ENCODE measurements at places on chromosomes 11 and 22.

- no peak for DNase-seq
These were observed 91.6 kb downstream of the DBX1 start for GRCh38 chr11:20068691-20069090.

- DNase-seq, result no peak
These were observed 2.5 kb downstream of the TSSC4 start for GRCh38 chr11:2402890-2403645.

DNA sequence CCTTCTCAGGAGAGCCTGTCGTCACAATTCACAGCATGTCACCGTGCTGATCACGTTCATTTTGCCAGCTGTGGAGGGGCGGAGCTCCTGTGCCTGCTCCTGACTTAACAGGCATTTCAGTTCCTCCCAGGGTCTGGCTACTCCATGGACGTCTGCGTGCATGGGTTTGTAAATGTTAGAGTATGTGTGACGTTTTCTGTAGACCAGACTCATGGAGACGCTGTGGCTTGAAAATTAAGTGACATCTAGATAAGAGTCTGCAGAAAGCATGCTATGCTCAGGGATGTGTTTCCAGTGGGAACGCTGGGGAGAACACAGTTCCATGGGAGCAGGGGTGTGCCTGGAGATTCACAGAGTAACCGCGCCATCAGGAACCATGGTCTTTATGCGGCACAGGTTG is 804.0 kb downstream of the TBC1D22A start:
- DNase-seq, result no peak

DNA sequence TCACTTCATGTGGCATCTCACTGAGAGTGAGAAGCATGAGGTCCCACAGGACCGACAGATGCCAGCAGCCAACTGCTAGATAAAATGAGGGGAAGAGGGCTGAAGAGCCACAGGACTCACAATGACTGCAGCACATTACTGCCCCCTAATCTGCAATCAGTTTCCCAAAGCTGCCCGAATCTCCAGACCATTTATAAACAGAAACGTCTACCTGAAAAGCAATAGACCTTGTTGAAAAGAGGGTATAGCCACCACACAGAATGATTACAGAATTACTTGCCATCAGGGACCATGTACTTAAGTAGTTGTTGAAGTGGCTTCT is 12.4 kb upstream of the TEF start:
- DNase-seq, result no peak

GRCh38 chr11:57764972-57765371 is 3.4 kb downstream of the CTNND1 start:
- no peak for DNase-seq

GRCh38 chr22:41857155-41857859 is 24.4 kb downstream of the SREBF2 start:
- no peak for DNase-seq

GRCh38 chr11:117171404-117172061 is 7.0 kb upstream of the SIDT2 start:
- DNase-seq, result no peak

DNA sequence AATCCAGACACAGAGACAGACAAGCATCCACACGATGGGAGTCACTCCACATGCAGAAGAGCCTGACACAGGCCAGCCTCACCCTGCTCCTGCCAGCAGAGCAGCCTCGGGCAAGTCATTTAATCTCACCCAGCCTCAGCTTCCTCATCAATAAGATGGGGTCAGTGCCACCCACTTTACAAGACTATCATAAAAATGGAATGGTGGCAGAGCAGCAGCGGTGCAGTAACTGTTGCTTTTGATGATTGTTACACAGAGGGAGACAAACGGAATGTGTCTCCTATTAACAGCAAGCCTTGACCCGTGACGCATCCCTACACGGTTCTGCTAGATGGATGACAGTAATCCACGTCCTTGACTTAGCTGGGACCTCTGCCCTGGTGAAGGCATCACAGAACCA is 26.0 kb upstream of the ARFGAP3 start:
- DNase-seq, result no peak

- DNase-seq, result no peak
These were observed 14.6 kb upstream of the MIAT start for GRCh38 chr22:26642465-26643417.

GRCh38 chr22:36301851-36302250 is 48.9 kb downstream of the APOL1 start:
- no peak for DNase-seq

GRCh38 chr11:10716543-10717259 is 23.1 kb upstream of the IRAG1 start:
- no peak for DNase-seq

DNA sequence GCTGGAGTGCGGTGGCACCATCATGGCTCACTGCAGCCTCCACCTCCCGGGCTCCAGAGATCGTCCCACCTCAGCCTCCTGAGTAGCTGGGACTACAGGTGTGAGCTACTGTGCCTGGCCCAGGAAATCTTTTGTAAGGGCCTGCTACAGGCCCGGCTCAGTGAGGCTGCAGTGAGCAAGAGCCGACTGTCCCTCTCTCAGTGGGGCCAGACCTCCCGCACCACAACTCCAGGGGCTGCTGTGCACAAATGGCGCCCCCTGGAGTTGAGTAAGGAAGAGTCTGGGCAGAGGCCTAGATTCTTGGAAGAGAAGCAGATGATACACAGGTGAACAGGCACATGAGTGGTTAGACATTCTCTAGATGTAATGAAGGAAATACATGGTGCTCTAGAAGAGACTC is 7.0 kb downstream of the SERHL2 start:
- DNase-seq, result no peak

GRCh38 chr22:48125416-48125815 is 1363.0 kb downstream of the TBC1D22A start:
- no peak for DNase-seq

GRCh38 chr11:57792870-57793269 is 31.3 kb downstream of the CTNND1 start:
- DNase-seq, result no peak

DNA sequence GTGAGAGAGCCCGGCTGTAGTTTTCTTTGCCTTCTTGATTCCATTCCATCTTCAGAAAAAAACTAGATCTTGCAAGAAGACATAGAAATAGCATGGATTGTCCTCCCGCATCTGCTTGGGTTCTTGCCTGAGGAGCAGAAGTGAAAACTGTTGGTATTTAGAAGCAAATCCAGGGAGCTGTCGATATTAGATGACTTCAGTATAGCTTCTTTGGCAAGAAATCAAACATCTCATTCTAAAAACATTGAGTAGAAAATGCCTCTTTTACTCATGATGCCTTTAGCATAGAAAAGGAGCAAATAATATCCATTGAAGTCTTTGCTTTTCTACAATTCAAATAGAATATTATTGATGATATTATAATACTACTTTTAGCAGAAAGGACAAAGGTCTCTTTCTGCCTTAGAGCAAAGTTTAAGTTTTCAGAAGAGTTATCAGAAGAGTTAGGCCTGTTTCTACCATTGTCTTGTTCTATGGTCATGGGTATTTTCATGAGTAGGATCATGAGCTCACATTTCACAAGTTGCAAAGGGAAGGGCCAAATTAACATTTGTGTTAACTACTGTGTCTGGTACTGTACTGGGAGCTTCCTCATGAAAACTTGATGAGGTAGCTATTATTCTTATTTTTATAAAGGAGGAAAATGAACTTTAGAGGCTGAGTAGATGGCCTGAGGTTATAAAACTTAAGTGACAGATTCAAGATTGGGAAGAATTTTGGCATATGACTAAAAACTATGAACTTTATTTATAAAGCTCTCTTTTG is 49.7 kb downstream of the EXT2 start:
- no peak for DNase-seq

DNA sequence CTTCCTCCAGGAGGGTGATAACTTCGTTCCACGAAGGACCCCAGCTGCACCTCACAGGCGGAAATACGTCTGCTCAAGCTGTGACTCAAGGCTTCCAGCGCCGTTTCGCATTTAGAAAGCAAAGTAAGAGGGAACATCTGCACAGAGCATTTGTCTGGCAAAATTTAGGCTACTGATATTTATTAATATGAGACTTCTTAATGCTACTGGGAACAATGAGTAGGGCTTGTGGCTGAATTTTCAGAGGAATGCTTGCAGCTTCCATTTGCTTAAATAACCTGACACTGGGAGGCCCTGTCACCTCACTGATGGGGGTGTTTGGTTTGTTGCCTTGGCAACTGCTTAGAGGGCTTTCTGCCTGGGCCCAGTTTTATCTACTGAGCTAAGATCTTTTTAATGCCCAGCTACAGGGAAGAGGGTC is 14.7 kb upstream of the ST14 start:
- DNase-seq, result no peak

DNA sequence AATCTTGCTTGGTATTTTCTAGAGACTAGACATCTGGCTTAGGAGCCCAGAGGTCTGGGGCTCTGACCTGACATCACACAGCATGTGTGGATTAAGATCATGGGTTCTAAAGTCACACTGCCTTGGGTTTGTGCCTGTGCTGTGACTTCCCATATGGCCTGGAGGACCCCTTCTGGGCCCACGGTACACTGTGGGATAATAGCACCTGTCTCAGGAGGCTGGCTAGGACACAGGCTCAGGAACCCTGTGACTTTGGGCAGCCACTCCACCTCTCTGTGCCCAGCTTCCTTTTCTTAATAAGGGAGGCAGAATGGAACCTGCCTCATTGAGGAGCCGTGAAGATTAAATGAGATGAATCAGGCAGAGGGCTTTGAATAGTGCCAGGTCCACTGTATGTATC is 99.2 kb upstream of the B3GAT1 start:
- no peak for DNase-seq

- DNase-seq, result no peak
These were observed 183.5 kb upstream of the SORL1-AS1 start for GRCh38 chr11:121636081-121636799.

GRCh38 chr11:129767827-129768226 is 47.8 kb upstream of the TMEM45B start:
- no peak for DNase-seq

DNA sequence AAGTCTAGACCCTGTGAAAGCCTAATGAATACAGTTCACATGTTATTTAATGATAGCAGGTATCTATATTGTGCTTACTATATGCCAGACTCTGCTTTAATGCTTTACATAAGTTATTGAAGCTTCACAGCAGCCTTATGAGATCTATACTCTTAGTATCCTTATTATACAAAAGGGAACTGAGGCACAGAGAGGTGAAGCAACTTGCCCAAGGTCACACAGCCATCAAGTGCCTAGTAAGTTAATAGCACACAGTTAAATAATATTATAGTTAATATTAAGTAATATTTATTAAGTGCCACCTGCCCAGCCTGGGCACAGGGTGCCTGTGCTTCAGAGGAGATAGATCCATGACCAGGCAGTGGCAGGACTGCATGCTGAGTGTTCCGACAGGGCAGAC is 78.1 kb downstream of the TP53I11 start:
- no peak for DNase-seq

DNA sequence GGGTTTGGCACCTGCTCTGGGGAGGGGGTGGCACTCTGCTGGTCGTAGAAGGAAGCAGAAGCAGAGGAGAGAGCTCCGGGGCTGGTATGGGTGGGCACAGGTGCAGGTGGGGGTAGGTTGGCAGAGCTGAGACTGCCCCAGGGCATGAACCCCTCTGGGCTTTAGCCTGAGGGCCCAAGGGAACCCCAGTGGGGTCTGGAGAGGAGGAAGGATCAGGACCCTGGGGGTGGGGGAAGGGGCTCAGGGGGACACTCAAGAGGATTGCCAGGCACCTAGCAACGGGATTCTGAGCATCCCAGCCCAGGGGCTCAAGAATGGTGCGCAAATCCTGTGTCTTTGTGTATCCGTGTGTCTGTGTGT is 6.3 kb downstream of the ALDH3B2 start:
- no peak for DNase-seq

DNA sequence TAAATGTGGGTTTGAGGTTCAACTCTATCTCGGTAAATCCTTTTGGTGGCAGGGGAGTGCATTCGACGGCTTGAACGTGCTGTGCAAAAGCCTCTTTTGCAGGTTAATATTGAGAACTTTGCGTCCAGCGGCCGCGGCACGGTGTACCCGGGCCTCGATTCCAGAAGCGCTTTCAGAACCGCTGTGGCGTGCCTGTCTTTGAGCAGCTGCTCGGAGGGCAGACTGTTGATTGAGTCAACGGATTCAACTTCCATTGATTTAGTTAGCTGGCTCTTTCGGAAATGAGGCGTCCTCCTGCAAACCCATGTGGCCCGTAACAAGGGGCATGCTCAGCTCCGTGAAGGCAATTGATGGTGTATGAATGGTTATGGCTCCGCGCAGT is 1247.8 kb downstream of the BRD1 start:
- DNase-seq, result no peak

GRCh38 chr11:44885919-44886789 is 64.5 kb downstream of the TP53I11 start:
- no peak for DNase-seq

GRCh38 chr11:1197886-1198560 is 24.8 kb upstream of the MUC5B start:
- no peak for DNase-seq

GRCh38 chr22:44396727-44397722 is 84.3 kb upstream of the SHISAL1 start:
- DNase-seq, result no peak

DNA sequence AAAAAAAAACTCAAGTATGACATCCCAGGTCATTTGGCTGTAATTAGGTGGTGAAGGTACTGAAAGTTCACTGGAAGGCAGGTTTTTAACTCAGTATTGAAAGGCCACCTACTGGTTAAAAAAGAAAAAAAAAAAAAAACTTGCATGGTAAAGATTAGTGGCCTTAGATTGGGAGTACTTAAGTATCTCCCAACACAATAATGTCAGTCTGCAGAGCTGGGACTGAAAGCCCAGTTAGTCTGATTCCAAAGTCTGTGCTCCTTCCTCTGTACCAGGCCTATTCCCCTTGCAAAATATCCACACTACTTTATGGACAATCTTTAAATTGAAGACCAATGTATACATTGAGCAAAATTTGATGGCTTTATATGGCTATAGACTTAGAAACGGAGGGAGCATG is 85.5 kb downstream of the NOX4 start:
- no peak for DNase-seq

GRCh38 chr11:44711113-44711786 is 15.5 kb upstream of the TSPAN18 start:
- DNase-seq, result no peak

GRCh38 chr11:69642549-69642912 is 1.6 kb downstream of the CCND1 start:
- no peak for DNase-seq

- DNase-seq, result no peak
These were observed 25.6 kb downstream of the PANX1 start for GRCh38 chr11:94154095-94154856.

GRCh38 chr11:122656073-122656630 is 630 bp downstream of the UBASH3B start:
- DNase-seq, result no peak

DNA sequence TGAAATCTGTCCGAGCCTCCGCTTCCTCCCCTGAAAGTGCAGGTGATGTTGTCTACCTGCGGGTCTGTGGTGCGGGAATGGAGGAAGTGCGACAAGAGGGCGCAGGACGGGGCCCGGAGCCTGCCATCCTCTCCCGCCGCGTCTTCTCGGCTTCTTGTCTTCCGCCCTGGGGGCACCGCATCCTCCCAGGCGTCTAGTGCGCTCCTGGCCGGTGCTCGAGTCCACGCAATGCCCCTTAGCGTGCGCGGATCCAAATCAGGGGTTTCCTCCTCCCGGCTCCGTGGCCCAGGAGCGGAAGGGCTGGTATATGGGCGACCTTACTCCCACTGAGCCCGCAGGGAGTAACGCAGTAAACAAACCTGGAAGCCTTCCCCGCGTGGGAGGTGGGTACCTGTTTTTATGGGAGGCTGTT is 405 bp downstream of the SFI1 start:
- DNase-seq, result no peak

GRCh38 chr11:20474882-20475517 is 87.5 kb downstream of the PRMT3 start:
- no peak for DNase-seq

Measured in esophagus squamous epithelium (tissue), 5 donors.